ENCODE measurements at places on chromosomes 4 and X.

- DNase-seq, result no peak
Measured at GRCh38 chr4:171162478-171162877, 650.7 kb upstream of the GALNTL6 start.

GRCh38 chr4:89751416-89751815 lies 85.5 kb downstream of the SNCA start:
- no peak for DNase-seq

GRCh38 chr4:83851261-83852084 lies 315.6 kb downstream of the GPAT3 start:
- DNase-seq, result no peak

GRCh38 chr4:20354120-20354519 lies 102.4 kb downstream of the SLIT2 start:
- no peak for DNase-seq

DNA sequence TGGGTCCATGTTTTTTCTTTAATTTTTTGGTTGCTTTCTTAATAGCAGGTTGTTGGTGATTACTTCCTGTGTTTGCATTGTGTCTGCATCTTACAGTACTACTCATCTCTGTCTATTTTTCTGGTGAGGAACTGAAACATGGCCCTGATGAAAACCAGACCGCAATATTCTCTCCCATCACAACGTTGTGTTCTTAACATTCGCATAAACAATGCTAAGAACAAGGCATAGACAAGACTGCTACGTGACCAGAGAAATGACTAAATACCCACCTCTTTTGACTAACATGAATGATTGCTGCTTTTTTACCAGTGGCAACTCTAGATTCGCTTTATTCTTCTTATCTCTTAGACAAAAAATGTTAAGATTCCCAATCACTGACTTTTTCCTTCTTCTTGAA lies 179.1 kb downstream of the GC start:
- DNase-seq, result no peak

DNA sequence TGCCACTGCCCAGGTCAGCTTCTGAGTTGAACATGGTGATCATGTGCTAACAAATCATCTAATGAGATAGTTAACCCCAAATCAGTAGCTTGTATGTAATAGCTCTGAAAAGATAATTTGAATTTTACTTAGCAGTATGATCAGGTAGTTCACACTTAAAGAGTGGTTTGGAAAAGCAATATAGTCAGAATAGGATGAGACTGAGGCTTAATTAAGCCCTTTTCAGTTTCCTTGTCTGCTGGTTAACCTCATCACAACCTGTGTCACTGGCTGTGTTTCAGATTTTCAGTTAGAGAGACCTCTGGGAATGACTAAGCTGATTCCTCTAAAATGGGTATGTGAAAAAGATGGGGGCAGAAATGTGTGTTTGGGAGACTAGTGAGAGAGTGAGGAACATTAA lies 38.1 kb downstream of the GPR174 start:
- no peak for DNase-seq

- DNase-seq, result no peak
Measured at GRCh38 chr4:69823048-69823447, 36.9 kb downstream of the SULT1E1 start.
